Activated T-helper 1 cell treated with Interleukin-2 at 50 U/mL for 16 hours (primary cell): ENCODE measurements at places on chromosomes 7 and 10.

GRCh38 chr10:126777714-126778113 is 107.2 kb upstream of the C10orf90 start:
- DNase-seq, result no peak

DNA sequence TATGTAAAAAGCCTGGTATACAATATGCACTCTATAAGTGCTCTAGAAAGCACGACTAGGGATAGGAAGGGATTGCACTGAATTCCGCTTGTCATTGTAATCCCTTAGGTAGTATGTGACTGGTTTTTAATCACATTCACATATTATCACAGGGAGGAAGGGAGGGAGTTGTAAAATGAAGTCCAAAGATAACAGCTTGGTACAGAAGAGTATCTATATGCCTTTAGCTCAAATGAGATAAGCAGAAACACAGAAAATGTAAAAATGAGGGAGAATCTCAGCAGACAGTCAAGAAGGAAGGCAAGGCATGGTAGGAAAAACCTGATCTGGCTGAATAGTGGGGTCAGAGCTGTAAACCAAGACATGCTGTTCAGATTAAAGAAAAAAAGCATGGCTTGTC is 63.4 kb downstream of the ABI1 start:
- no peak for DNase-seq

DNA sequence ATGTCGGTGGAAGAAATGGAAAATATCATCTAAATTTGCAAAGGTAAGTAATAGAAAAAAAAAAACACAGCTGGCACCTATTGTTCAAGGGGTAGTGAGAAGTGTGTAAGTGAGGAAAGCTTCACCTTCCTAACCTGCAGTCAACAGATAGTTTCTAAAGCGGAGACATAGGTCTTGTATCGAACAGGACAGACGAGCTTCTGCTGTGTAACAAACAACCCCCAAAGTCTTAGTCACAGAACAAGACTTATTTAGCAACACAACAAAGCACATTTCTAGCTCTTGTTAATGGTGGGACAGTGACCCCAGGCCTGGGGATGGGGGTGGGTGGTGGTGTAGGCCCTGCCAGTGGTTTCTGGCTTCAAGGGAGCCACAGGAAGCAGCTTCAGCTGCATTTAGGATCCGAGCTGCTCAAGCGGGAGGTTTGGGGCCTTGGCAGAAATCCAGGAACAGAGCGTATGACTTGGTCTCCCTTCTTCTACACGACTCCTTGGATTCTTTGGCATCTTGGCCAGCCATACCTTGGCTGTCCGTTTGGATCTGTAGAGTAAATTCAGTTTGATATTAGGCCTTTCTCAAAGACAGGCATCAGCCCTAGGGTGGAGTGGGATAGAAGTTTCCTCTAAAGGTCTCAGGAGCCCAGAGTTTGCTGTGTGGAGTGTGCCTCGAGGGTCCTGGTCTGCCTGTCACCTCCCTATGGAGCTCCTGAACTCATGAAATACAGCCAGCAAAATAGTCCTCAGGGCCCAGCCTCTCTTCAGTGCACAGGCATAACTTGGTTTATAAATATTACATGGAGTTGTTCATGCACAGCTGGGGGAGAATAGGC is 56.9 kb upstream of the SHH start:
- no peak for DNase-seq

- DNase-seq, result no peak
These were observed 30.5 kb upstream of the SFTPD start for GRCh38 chr10:79979310-79979975.
